ENCODE measurements at places on chromosomes 16 and 17. TPM values are rescaled to one million over a fixed set of nuclear protein-coding genes. Genes with fewer than 3 reads are reported as not detected.

DNA sequence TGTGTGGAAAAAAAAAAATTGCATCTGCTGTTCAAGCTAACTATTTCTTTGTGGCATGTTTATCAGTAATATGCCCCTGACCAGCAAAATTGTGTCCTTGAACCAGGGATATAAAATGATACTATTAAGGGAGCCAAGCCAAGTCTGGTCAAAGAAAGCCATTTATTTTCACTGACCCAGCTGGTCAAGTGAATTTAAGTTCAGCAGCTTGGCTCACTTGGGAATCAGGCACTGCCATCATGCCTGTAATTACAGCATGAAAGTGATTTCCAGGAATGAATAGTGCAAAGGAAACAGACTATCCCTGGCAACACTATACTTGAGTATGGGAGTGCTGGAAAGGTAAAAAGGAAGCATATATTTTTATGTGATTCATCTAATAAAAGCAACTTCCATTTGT is 934.6 kb upstream of the CDH8 start:
- no peak for DNase-seq

- DNase-seq: no peak
Measured at GRCh38 chr16:78667675-78668074, 568.2 kb downstream of the WWOX start.

- no peak for DNase-seq
Measured at GRCh38 chr16:53556521-53556920, 53.5 kb upstream of the AKTIP start.

- no peak for DNase-seq
Measured at GRCh38 chr16:79923431-79923830, 322.9 kb upstream of the MAF start.

GRCh38 chr16:85913688-85914422 is 14.9 kb downstream of the IRF8 start:
- no peak for DNase-seq

- peak; percentile 51 for DNase-seq
Measured at GRCh38 chr17:13003454-13003851, 14.4 kb downstream of the ELAC2 start.

- no peak for DNase-seq
Measured at GRCh38 chr17:42428141-42428944, 5.3 kb upstream of the CAVIN1 start.

DNA sequence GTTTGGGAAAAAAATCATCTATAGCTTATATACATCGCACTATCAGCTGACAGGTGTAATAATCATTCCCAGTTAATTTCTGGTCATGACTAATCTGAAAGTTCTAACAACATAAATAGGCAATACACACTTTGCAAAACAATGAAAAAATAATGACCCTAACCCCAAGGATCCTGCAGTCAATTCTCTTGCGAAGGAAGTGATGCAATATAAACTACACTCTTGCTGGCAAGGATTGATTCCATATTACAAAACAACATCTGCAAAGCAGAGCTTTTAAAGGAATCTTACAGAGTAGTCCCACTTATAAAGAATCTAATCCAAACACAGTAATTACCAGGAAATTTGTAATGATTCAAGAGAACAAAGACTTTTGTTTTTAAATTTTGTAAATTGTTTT is 73.4 kb downstream of the MYO1D start:
- no peak for DNase-seq

- DNase-seq: no peak
Measured at GRCh38 chr16:90019543-90020259, 445 bp upstream of the DBNDD1 start.

KRT25 gene
- not detected for total RNA-seq

TOX3 gene
- not detected for total RNA-seq

ZFPM1 gene
- total RNA-seq: 9.6 TPM

CTRB2 gene
- not detected for total RNA-seq
